Inflammatory macrophage treated with lipopolysaccharide for 1 hour (primary cell): ENCODE measurements at places on chromosomes 7 and 10.

DNA sequence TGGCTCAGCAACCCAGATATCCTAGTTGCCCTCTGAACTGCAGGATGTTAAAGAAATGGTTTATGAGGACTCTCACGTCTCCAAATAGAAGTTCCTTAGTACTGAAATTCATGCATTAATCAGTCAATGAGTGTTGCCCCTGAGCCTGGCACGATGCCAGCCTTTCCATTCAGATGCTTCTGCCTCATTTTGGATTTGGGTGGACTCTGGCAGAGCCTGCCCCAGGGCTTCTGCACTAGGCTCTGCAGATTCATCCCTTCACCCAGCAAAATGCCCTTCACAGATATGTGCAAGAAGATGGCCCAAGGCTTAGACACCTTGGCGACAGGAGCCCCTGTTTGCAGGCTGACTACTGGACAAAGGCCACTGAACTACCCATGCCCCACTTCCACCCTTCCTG lies 747.8 kb downstream of the GRID1 start:
- no peak for DNase-seq

DNA sequence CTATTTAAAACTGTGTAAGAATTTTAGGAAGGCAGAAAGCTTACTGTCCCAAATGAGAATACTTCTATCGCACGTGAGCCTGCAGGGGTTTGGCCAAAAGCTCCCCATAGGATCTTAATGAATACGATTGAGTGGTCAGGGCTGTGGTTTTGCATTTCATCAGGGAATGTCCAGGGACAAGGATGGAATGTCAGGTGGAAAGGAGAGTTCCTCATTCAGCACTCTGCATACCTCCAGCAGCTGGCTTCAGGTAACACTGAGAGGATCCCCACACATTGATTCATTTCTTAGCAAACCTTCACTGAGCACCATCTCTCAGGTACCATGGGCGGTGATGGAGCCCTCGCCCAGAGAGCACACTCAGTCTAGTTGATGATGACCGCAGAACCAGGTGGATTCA lies 27.2 kb downstream of the ANK3 start:
- DNase-seq, result no peak

DNA sequence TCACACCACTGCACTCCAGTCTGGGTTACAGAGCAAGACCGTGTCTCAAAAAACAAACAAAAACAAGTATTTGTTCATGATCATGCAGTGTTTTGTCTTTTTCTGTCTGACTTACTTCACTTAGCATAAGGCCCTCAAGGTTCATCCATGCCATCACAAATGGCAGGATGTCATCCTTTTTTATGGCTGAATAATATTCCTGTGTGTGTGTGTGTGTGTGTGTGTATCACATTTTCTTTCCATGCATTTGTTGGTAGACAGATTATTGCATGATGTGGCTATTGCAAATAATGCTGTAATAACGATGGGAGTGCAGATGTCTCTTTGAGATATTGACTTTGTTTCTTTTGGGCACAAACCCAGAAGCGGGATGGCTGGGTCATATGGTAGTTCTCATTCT lies 14.3 kb upstream of the MNX1 start:
- DNase-seq, result no peak

DNA sequence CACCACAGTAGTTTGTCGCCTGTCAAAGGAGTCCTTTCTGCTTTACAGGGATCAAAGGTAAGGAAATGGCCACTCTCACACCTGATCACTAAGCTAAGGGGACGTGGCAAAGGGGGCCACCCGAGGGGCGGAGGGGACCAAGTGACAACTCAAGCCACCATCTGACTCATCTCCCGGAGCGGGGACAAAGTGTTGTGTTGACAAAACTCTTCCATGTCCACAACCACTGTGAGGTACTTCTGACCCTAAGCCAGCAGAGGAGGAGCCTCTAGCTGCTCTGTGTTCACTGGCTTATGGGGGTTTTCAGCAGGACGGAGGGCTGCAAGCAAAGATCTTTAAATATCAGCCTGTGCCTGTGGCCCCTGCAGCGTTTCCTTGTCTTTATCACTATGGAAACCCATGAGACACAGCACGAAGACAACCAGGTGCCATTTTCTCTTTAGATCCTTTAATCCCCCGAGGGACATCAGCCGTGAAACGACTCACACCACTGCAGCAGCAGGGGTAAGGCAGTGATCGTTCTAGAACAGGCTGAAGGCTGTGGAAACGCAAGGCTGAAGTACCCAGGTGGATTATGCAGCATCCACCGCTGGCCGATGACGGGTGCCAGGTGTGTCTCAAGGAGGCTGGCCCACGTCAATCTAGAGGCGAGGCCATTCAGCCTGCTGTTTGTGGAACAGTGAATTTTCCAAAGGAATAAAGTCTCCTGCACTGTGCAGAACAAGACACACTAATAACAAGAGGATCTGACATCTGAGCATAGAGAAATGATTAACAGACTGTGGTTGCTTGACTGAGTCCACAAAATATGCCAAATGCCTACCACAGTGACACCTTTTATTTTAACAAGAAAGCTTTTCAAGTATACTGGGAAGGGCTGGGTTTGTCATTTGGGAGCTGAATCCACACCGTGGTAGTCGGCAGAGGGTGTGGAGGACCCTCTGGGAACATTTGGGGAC lies 26.6 kb upstream of the DDC start:
- no peak for DNase-seq

- no peak for DNase-seq
Observed at GRCh38 chr10:113619401-113619800, 44.4 kb downstream of the NRAP start.

- DNase-seq, result no peak
Observed at GRCh38 chr10:32347363-32348022, 535 bp upstream of the EPC1 start.

DNA sequence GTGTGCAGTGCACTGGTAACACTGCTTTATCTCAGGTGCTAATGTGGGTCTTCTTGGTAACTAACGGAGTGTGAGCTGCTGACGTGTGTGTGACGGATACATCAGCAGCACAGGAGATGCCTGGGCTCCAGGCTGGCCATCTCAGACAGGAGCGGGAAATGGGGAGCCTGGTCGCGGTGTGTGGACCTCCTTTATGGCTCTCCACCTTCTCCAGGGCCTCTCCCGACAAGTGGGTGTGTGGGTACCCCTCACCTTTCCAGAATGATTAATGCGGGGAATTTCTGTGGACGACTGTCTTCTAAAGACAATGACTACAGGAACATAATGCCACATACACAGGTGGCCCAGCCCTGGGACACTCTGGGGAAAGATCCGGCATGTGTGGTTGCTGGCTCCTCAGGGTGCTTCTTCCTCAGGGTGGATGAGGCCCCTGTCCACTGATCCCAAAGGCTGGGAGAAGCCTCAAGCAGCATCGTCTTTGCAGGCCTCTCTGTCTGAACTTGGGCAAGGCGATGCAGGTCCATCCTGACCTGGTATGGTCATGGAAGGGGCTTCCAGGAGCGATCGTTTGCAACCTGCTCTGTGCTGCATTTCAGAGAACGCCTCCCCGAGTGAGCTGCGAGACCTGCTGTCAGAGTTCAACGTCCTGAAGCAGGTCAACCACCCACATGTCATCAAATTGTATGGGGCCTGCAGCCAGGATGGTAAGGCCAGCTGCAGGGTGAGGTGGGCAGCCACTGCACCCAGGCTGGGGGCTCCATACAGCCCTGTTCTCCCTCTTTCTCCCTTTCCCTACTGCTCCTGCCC lies 20.3 kb upstream of the CSGALNACT2 start:
- no peak for DNase-seq

GRCh38 chr10:131641231-131641630 lies 259.6 kb upstream of the PPP2R2D start:
- no peak for DNase-seq

DNA sequence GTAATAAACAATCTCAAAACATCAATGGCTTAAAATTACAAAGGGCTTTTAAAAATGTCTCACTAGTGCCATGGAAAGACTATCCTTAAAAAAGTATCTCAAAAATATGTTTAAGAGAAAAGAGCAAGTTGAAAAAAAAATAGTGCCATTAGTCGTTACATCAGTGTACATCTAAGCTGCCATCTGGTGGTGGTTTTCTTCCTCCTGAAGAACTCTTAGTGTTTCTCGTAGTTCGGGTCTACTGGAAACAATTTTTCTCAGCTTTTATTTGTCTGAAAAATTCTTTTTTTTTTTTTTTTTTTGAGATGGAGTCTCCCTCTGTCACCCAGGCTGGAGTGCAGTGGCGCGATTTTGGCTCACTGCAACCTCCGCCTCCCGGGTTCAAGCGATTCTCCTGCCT lies 5.9 kb upstream of the GARIN1A start:
- no peak for DNase-seq

- no peak for DNase-seq
Observed at GRCh38 chr7:94576316-94576715, 66.7 kb downstream of the CASD1 start.

DNA sequence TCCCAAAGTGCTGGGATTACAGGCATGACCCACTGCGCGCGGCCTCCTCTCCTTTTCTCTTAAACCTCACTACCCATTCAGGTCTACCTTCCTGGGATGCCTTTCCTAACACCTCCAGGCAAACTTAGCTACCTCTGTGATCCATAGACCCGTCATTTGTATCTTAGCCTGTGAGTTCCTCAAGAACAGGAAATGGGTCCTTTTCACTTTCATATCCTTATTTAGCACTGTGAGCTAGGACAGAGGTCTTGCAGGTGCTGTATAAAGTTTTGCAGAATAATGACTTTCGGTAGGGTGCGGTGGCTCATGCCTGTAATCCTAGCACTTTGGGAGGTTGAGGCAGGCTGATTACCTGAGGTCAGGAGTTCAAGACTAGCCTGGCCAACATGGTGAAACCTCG lies 215.7 kb downstream of the RELN start:
- DNase-seq, result no peak

DNA sequence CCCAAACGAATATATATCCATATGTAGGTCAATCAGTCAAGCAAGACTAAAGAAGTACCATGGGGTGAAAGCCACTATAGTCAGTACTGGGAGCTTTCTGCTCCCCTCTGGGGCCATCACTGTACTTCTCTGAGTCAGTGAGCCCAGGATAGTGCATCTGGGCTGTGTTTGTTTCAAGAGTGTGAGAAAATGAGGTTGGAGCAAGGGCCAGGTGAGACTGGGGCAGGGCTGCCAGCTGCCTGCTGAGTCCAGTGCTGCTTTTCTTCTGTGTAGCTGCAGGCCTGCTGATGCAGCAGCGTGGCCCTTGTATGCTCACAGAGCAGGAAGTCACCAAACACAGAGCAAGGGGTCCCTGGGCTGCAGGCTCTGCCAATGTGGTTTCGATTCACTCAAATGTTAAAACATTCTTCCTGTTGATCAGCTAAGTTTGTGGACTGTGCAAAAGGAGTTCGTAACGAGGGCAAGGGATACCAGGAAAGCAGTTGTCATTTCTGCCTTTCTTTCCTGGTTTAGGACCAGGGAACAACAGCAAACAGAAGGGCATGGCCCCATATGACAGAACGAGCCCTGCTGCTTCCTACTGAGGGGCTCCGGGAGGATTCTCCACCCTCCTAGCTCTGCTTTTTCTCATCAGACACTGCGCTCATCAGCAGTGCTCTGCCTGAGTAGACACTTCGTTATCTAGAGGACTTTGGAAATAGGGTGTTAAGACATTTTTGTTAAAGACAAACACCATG lies 65.4 kb upstream of the TNS3 start:
- no peak for DNase-seq
